ENCODE measurements at places on chromosomes 5 and 9.

DNA sequence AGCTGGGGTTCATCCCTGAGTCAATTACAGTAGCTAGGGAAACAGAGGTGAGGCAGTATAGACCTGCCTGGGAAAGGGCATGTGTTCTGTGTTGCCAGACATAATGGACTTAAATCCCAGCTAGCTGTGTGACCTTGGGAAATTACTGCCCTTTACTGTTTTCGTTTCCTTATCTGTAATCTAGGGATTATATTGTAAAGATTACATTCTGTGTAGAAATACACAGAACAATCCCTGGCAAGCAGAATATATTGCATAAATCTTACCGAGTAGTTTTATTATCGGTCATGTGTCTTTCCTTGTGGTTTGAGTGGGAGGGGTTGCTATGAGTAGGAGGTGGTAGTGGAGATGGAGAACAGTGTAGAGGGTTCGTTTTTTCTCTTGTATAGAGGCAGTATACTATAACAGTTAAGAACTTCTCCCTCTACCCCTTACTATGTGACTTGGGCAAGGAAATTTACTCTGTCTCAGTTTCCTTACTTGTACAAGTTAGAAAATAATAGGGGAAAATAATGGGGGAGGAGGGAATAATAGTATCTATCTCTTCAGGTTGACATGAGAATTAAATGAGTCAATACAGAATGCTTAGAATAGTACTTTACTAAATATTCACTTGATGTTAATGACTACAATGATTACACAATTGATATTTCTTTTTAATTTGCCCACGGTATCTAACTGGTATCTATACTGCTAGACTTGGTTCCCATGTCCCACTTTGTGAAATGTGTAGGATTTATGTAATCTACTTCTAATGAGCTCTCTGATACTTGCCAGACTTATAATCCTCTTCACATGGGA lies 7.1 kb upstream of the DMXL1 start:
- no peak for DNase-seq

- no peak for DNase-seq
Observed at GRCh38 chr5:37396352-37396751, 17.2 kb downstream of the WDR70 start.

- DNase-seq = no peak
Observed at GRCh38 chr9:94168203-94169000, 84.1 kb downstream of the PTPDC1 start.

DNA sequence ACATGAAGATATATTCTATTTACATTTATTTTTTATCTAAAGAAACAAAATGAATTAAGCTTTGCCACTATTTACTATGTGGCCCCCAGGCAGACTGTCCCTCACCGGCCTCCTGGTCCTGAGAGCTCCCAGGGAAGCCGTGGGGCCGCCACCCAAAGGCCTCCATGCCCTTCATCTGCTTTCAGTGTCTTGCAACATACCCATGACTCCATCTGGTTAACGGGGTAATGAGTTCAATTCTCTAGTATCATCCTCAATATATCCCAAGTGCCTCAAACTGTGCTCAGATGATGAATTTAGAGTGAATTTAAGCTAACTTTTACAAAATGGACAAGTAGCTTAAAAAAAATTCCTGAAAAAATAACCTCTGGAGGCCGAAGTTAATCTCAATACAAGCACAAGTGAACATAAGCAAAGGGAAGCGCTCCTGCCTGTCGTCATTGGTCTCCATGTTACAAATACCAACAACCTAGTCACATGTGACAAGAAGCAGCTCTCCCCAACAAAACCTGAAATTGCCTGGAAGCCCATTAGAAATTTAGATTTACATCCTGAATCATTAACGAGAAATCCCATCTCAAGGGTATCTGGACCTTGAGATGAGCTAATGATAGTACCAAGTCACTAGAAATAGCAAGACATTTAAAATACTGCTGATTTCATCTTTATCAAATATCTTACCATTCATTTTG lies 26.1 kb downstream of the DAP start:
- DNase-seq = no peak

DNA sequence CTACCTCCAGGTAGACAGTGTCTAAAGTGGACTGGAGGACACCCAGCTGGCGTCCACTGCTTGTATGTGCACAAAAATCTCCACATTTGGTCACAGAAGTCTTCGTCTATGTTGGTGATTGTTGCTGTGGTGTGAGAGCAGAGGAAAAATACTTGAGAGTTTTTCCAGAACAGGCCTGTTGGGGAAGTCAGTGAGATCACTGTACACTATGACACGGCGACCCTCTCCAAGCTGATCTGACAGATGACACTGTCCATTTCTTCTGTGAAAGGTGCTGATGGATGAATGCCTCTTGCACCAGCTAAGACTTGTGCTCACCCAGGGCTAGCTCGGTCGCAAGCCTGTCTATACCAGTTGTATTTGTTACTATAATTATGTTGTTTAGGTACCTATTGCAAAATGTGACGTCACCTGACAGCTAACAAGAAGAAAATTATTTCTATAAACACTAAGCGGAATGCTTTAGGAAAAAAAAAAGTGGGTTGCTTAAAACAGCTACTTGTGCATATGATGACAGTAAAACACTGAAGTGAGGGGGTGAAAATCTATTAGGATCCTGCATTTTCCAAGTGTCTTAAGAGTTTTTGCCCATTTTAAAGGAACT lies 142.3 kb downstream of the ROR2 start:
- no peak for DNase-seq

DNA sequence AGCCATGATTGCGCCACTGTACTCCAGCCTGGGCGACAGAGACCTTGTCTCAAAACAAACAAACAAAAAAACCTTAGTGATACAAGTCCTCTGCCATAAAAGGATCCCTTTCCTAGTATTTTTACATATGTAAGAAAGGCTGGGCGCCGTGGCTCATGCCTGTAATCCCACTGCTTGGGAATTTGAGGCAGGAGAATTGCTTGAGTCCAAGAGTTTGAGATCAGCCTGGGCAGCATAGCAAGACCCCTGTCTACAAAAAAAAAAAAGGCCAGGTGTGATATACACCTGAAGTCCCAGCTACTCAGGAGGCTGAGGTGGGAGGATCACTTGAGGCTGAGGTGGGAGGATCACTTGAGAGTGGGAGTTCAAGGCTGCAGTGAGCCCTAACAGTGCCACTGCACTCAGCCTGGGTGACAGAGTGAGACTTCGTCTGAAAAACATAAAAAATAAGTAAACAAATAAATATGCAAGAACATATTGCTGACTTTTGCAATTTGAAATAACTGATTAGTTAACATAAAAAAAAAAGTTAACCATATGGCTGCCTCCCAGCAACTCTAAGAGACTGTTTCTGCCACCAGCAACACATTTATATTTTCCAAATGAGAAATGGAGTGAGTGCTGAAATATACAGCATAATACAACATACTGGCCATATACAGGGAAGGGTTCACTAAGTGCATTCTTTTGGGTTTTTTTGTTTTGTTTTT lies 6.9 kb downstream of the ZNF367 start:
- DNase-seq = no peak

- DNase-seq = no peak
Observed at GRCh38 chr5:123807177-123807945, 295.4 kb downstream of the CSNK1G3 start.
